ENCODE measurements at places on chromosomes 11 and 22.

- DNase-seq, result no peak
Observed at GRCh38 chr22:26781062-26781461, 123.7 kb downstream of the MIAT start.

- DNase-seq, result no peak
Observed at GRCh38 chr11:93249459-93250220, 51.8 kb upstream of the SLC36A4 start.

GRCh38 chr22:20298110-20298802 lies 21.6 kb downstream of the DGCR6L start:
- DNase-seq, result no peak

- DNase-seq, result no peak
Observed at GRCh38 chr11:96105197-96105895, 181.4 kb upstream of the MTMR2 start.

- no peak for DNase-seq
Observed at GRCh38 chr11:14775897-14776296, 116.1 kb downstream of the CYP2R1 start.

- DNase-seq, result no peak
Observed at GRCh38 chr11:34204396-34205279, 99.2 kb downstream of the NAT10 start.

- no peak for DNase-seq
Observed at GRCh38 chr11:117816151-117816741, 8.3 kb downstream of the FXYD2 start.

DNA sequence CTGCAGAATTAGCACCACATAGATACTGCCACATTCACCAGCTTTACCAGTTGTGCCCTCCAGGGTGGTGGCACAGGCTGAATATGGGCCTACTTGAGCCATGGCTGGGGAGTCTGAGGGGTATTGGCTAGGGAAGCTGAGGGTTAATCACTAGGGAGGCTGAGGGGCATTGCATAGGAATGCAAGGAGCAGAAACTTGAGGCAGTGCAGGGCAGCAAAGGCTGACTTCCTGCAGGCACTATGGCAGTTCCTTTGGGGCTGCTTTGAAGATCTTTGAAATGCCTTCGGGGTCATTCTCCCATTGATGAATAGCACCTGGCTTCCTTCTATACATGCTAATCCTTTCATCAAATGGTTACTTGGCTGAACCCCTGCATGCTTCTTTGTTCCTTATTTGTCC lies 171.5 kb downstream of the RCN1 start:
- DNase-seq, result no peak

GRCh38 chr11:92978271-92979111 lies 9.0 kb downstream of the MTNR1B start:
- no peak for DNase-seq

- DNase-seq, result no peak
Observed at GRCh38 chr11:43735961-43736360, 55.4 kb downstream of the HSD17B12 start.

GRCh38 chr22:42270176-42270509 lies 310 bp downstream of the TCF20 start:
- no peak for DNase-seq

DNA sequence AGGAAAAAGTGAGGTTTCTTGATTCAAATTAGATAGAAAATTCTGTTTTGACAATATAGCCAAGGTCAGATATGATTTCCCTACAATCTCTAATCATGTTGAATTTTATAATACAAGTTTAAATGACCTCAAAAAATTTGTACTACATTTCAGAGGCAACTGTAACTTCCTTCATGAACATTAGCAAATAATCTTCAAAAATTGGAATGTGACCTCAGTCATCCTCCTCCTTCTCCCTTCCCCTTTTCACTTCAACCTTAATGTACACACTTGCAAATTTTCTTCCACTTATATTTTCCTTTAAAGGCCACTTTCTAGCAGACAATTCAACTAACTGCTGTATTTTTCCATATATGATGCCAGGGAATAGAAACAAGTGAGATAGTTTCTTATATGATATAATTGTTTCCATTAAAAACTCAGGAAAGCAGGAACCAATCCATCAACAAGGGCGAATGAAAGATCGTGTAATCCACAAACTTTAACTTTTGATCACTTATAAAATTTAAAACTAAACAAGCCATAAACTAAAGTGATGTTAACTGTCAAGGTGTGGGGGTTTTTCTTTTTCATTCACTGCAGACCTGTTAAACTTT lies 60.3 kb downstream of the MAML2 start:
- DNase-seq, result no peak

DNA sequence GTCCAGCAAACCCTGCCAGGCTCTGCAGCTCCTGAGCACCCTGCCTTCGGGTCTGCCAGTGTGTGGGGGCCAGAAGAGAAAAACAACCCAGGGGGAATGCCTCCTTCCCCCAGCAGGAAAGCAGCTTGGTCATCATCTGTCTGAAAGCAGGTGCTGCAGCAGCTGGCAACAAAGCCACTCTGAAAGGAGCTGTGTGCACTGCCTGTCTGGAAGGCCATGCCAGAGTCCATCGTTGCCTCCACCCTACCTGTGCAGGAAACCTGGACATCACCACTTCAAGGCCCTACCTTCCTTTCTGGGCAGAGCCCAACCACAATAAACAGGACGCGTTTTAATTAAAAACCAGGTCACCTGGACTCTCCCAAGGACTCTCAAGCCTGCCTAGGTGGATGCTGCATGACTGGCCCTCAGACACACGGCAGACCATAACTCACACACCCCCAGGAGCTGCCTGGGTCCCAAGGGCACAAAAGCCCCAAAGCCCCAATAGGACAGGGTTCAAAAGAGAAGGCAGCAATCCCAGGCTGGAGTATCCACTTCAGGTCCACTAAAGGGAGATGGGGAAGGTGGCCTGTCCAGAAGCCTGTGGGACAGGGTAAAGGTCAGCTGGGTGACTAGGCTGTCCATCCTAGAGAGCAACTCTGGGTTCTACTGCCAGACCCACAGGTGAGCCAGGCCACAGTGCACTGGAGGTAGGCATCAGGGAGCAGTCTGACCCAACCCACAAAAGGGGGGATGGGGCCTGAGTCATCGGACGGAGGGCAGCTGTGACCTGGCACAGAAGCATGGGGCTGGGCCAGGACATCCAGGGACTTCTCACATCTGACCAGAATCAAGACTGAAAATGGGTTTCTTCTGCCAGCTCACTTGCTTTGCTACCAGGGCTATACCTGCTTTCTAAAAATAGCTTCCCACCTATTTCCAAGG lies 6.1 kb downstream of the GNB1L start:
- no peak for DNase-seq

DNA sequence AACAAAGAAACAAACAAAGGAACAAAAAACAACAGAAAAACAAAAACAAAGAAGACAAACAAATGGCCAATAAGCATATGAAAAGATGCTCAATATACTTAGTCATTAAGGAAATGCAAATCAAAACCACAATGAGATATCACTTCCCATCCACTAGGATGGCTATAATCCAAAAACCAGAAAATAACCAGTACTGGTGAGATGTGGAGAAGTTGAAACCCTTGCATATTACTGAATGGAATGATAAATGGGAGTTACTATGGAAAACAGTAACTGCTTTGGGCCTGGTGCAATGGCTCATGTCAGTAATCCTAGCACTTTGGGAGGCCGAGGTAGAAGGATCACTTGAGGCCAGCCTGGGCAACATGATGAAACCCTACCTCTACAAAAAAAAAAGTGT lies 44.9 kb upstream of the RBFOX2 start:
- DNase-seq, result no peak

GRCh38 chr11:60757231-60757800 lies 649 bp downstream of the MS4A15 start:
- DNase-seq, result no peak

GRCh38 chr22:49871482-49871881 lies 17.8 kb downstream of the ZBED4 start:
- no peak for DNase-seq

DNA sequence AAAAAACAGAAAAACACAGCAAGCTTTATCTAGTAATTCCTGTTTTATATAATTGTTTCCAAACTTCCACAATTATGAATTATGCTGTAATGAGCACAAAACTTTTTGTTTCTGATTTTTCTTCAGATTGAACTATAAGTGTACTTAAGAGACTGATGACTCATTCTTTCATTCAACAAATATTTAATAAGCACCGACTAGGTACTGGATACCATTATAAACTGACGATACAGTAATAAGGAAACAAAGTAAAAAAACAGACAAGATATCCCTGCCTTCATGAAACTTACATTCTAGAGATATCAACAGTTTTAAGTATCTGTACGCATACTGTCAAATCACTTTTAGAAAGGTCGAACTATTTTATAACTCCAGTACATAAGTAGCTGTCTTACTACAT lies 78.6 kb downstream of the ME3 start:
- no peak for DNase-seq
